Stimulated activated CD4-positive, alpha-beta T cell treated with anti-CD3 and anti-CD28 coated beads, TNF-alpha, amount 100 ng/mL, for 4 hours (primary cell): ENCODE measurements at places on chromosomes 12 and 14.
A peak's percentile ranks its signal among the peaks of the same experiment; 100 is the strongest.

DNA sequence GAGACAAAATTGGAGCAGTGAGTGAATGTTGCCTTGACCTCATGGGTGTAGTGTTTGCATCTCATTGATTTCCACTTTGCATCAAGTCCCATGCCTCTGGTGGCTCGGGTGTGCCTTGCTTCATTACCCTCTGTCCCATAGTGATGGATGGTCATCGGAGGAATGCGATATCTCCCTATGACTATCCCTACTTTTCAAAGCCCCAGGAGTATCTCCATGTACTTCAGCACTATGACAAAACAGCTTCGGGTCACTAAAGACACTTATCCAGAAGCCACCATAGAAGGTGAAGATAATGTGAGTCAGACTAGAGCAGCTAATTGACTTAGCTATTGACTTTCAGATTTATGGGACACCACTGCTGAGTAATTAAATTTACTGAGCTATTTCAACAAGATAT is 355.1 kb upstream of the CCDC196 start:
- DNase-seq = no peak

DNA sequence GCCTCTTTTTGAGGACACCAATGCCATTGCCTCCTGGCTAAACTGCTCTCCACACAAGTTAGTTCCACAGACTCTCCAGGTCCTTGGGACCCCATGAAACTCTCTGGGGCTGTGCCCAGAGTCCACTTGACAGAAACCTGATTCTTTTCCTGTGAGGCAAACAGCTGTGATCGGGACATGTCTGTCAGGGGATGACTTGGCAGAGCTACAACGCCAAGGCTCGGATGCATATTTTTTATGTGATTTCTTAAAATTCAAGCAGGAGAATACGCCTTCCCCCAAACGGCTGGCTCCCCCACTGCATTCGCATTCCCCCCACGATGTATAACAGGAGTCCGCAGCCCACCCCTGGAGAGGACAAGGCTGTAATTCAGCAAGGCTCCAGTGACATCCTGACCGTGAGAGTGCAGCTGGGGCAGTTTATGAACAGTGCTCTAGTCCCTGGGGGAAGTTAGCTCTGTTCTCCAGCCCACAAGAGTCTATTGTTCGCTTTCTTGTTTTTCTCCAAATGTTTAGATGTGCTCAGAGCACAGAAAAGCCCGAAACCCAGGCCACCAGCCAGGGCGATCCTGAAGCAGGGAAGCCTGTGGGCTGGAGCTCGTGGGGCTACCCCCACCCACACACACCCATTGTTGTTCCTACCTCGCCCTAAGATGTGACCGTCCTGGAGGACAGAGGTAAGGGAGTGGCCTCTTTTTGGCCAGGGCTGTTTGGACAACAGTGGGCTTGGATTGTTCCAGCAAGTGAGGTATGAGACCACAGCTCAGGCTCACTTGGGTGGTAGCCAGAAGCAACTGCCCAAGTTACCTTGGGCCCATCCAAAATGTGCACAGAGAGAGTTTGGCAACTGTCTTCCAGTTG is 159.5 kb downstream of the ZFP36L1 start:
- no peak for DNase-seq

DNA sequence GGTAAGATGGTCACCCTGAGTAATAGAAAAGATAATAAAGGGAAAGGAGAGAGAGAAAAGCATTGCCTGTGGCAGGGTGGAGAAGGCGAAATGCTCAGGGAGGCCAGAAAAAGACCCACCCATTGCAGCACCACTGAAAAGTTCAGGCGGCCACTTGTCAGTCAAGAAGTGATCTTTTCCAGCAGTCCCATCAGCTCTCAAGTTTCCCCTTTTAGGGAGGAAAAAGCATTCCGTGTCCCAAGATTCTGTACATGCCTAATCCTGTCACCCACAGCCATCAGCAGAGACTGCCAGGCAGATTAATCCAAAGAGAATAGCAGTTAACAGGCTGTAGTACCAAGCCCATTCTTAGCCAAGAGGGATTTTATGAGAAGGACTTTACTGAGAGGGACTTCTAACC is 11.9 kb downstream of the SLC38A1 start:
- DNase-seq = no peak

- no peak for DNase-seq
These were observed 97.6 kb upstream of the DIO3 start for GRCh38 chr14:101463566-101464171.

GRCh38 chr12:84128117-84128991 is 784.2 kb downstream of the SLC6A15 start:
- no peak for DNase-seq

- no peak for DNase-seq
These were observed 25.5 kb downstream of the BDKRB1 start for GRCh38 chr14:96281486-96281885.

DNA sequence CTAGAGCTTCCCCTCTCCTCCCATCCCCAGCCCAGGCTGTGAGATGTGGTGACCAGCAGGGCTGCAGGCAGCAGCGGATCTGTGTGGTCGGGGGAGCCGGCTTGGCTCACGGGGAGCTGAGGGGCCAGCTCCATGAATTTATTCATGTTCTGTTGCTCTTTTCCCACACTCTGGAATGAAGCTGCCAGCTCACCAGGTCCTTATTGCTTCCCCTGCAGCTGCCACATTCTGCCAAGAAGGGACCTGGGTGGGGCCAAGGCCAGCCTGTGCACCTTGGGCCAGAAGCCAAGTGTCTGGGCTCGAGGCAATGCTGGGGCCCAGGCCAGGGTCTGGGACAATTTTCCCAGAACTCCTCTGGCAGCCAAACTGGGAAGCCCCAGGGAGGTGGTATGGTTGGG is 2.5 kb upstream of the C1QL4 start:
- DNase-seq = no peak

DNA sequence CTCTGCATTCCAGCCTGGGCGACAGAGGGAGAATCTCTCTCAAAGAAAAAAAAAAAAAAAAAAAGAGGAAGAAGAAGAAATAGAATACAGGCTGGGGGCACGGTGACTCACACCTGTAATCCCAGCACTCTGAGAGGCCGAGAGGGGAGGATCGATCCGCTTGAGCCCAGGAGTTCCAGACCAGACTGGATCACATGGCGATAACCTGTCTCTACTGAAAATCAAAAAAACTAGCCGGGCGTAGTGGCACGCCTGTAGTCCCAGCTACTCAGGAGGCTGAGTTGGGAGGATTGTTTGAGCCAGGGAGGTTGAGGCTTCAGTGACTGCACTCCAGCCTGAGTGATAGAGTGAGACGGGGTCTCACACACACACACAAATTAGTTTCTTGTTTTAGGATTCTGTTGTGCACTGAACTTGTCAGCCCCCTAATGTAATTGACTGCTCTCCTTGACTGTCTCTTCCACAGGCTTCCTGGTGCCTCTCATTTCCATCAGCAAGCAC is 963 bp upstream of the TINF2 start:
- no peak for DNase-seq

DNA sequence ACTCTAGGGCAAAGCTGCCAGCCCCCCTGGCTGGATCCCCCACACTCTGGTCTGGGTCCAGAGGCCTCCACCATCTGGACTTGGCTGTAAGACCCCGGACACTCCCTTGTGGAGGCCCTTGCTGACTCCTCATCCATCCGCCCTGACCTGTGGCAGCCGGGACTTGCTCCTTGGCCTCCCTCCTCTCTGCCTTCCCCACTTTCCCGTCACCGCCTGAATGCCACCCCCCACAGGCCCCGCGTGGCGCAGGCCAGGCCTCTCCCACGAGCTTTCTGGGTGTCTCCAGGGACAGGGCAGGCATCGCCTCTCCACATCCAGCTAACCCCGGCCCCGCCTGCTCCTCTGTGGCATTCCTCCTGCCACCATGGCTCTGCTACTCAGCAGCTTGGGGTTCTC is 14.1 kb downstream of the JAG2 start:
- no peak for DNase-seq

DNA sequence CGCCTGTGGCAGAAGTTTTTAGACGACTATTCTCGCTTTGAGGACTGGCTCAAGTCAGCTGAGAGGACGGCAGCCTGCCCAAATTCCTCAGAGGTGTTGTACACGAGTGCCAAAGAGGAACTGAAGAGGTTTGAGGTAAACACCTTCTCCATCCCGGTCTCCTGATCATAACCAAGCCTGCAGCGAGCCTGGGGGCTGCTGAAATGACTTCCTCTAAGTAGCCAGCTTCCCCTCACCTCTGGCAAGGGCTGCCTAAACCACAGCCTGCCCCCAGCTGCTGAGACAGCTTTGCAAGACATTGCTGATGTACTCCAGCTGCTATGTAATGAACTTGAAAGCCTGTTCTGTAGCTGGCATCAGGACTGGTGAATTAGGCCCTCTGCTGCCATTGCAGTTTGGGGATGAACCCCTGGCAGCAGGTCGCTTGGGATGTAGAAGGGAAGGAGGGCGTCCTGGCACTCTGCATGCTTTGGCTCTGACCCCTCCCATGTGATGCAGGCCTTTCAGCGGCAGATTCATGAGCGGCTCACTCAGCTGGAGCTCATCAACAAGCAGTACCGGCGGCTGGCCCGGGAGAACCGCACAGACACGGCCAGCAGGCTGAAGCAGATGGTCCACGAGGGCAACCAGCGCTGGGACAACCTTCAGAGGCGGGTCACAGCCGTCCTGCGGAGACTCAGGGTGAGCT is 84.6 kb downstream of the ESR2 start:
- no peak for DNase-seq

DNA sequence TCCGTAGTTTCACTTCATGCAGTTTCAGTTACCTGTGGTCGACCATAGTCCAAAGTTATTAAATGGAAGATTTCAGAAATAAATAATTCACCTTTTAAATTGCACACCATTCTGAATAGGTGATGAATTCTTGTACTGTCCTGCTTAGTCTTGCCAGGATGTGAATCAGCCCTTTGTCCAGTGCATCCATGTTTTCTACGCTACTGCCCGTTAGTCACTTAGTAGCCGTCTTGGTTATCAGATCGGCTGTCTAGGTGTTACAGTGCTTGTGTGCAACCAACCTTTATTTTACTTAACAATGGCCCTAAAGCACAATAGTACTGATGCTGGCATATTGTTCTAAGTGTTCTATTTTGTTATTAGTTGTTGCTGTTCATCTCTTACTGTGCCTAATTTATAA is 146.7 kb downstream of the ACSS3 start:
- no peak for DNase-seq

DNA sequence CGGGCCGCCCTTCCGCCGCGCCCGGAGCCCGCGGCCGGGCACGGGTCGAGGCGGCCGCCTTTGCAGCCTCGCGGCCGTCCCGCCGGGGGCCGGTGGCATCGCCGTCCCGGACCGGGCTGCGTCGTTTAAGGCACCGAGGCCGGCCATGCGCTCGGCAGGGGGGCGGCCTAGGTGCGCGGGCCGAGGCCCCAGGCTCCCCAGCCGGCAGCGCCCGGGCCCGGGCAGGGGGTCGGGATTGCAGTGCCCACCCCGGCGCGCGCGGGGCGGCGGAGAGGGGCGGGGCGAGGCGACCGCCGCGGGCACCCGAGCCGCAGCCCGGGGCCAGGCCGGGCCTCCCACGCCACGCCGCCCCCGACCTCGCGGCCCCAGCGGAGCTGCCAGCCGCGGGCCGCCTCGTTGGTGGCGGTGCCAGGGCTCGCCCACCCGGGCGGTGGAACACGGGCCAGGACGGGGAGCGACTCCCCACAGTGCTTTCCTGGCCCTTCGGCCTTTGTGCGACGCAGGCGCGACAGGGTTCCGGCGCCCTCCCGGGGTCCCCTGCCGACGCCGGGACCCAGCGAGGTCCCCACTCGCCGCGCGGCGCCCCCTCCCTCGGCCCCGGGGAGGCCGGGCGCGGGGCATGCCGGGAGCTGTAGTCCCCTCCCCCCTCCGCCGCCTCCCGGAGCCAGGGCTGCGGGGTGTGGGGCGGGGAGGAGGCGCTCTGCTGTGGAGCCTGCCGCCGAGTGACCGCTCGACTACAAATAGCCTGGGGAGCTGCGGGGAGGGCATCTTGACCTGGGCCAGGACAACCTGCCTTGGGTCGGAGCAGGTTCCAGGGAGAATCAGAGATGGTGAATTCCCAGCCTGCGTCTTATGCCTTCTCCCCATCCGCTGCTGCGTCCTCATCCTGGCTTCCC is 769 bp downstream of the FKBP4 start:
- DNase-seq = peak; percentile 63

- no peak for DNase-seq
These were observed 8.9 kb upstream of the MYRFL start for GRCh38 chr12:69816082-69816481.

GRCh38 chr14:105930572-105930971 is 404.2 kb downstream of the TMEM121 start:
- DNase-seq = no peak

DNA sequence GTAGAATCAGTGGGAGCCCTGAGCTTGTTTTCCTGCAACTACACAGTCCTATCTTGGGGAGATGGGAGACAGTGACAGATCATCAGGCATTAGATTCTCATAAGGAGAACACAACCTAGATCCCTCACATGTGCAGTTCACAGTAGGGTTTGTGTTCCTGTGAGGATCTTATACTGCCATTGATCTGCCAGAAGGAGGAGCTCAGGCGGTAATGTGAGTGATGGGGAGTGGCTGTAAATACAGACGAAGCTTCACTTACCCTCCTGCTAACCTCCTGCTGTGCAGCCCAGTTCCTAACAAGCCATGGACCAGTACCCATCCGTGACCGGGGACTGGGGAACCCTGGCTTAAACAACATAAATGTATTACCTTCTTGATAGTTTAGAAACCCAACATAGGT is 1034.1 kb downstream of the BCL11B start:
- DNase-seq = no peak

GRCh38 chr12:81558031-81558430 is 201.1 kb downstream of the PPFIA2 start:
- no peak for DNase-seq

GRCh38 chr14:66140213-66140918 is 345.8 kb upstream of the CCDC196 start:
- no peak for DNase-seq

DNA sequence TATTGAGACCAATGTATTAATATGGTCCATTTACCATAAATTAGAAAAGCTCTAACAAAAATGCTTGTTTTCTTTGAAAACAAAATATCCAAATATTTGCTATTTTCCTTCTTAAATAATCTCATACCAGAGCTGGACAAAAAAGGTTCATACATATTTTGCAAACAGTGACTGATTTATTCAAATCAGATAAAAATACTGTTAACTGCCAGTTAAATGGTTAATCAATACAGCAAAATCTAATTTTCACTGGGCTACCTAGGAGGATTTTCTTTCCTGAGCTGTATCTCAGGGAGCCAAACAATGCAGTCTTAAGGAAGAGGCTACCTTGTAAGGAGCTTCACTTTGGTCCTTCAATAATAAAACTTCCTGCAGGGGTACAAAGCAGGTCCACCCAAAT is 2.0 kb downstream of the FERMT2 start:
- DNase-seq = no peak
